ENCODE measurements at places on chromosomes 1 and 21.

- no peak for DNase-seq
These were observed 35.6 kb upstream of the NEK7 start for GRCh38 chr1:198121056-198121826.

- DNase-seq, result no peak
These were observed 249.6 kb downstream of the COL11A1 start for GRCh38 chr1:102858695-102859094.

DNA sequence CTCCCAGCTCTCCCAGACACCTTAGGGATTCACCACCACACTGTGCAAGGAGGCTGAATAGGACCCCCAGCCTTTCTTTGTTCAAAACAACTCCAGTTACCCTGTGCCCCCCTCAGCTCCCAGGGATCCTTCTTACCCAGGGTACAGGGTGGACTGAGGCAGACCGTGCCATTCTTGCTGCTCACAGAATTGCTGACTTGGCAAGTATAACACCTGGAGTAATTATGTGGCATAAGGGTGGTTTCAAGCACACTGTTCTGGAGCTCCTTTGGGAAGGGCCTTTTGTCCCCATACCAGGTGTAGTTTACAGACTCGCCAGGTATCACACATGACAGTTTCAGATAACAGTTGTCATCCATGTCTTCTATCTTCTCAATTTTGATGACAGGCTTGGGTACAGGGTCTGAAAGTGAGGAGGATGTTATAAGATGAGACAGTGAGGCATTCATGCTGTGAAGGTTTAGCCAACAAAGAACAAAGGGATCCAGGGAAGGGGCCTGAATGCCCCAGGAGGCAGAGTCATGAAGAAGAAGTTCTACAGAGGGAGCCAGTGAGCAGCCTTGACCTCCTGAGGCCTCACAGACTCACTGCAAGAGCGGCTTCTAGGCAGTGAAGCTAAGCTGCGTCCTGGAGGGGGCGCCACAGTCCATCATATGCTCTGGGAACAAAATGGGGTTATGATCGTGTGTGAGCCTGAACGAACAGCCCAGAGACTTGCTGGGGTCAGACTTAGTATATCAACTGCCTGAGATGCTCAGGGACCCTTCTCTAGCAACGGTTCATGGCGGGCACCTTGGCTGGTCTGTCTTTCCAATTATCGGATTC, 30.3 kb downstream of the CD48 start:
- DNase-seq, result peak; percentile 53

DNA sequence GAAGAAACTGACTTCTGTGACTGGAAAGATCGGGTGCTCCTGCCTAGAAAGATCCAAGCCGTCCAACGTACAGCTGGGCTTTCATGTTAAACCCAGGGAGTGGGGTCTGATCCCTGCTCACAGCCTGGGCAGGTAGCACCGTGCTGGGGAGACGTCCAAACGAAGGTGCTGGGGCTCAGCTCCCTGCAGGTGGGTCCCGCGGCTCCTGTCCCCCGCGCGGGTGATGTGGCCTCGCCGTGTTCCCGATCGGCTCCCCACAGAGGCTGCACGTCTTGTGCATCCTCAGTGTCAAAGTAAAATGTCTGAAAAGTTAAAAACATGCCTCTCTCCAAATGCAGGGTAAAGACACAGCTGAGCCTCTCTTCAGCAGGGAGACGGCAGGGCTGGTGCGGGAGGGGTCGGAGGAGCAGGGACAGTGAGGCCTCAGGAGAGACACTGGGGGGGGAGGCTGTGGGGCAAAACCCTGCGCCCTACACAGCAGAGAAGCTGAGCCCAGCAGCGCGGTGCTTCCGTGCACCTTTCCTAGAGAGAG, 40.1 kb upstream of the COL6A2 start:
- DNase-seq, result no peak

GRCh38 chr1:181423301-181423918, 59.9 kb upstream of the CACNA1E start:
- DNase-seq, result peak; percentile 87

GRCh38 chr1:59062743-59063142, 234.2 kb upstream of the FGGY start:
- no peak for DNase-seq

DNA sequence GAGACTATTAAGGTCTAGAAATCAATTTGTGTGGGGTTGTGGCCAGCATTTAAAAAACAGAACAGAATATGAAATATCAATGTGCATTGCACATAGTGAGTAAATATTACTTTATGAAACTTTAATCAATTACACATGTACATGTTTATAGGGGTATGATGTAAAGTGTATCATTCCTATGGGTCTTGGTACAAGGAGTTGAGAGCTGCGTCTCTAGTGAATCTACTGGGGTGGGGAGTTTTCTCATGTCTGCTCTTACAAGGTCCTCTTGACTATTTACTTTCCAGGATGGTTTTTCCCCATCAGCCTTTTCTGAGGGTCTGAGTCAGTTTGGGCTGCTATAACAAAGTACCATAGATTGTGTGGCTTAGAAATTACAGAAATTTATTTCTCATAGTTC, 75.8 kb downstream of the BACH1 start:
- no peak for DNase-seq

GRCh38 chr21:42563686-42564085, 50.0 kb downstream of the SLC37A1 start:
- DNase-seq, result no peak
